Stimulated activated naive CD8-positive, alpha-beta T cell treated with anti-CD3 and anti-CD28 coated beads, Interleukin-15, amount 100 ng/mL, for 72 hours (primary cell): ENCODE measurements at places on chromosomes 1 and 21.

- DNase-seq, result no peak
These were observed 43.0 kb downstream of the ACOT7 start for GRCh38 chr1:6350416-6351088.

- DNase-seq, result no peak
These were observed 225.4 kb downstream of the CAMTA1 start for GRCh38 chr1:7010534-7011200.

DNA sequence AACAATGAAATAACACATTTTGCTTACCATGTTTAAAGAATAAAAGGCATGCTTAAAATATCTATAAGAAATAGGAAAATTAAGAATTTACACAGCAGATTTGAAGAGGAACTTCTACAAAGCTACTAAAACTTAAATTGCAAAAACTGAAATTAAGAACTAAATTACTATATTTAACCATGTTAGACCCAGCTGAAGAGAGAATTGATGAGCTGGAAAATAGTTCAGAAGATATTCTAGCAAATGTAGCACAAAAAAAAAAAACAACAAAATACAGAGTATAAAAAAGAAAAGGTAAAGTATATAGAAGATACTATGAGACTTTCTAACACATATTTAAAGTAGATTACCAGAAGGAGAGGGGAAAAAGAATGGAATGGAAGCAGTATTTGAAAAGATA lies 82.8 kb upstream of the ST6GALNAC5 start:
- no peak for DNase-seq

DNA sequence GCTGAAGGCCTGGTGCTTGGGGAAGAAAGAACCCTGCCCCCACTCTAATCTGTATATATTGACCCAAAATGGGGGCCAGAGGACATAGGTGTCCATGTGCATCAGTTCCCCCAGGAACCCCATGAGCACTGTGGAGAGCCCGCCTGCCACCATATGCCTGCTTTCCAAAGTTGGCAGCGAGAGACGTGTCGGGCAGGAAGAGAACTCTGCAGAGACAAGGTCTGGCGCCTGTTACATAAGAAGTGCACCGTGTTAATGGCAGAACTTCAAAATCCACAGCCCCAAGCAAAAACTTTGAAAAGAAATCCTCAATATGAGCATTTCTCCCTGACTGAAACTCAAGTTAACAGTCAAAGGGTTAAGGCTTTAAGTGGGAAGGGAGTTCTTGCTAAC lies 8.0 kb downstream of the CTNNBIP1 start:
- DNase-seq, result no peak

GRCh38 chr1:43383449-43383848 lies 6.2 kb downstream of the MED8 start:
- DNase-seq, result no peak

GRCh38 chr1:53562981-53563379 lies 103.8 kb downstream of the DMRTB1 start:
- DNase-seq, result no peak

DNA sequence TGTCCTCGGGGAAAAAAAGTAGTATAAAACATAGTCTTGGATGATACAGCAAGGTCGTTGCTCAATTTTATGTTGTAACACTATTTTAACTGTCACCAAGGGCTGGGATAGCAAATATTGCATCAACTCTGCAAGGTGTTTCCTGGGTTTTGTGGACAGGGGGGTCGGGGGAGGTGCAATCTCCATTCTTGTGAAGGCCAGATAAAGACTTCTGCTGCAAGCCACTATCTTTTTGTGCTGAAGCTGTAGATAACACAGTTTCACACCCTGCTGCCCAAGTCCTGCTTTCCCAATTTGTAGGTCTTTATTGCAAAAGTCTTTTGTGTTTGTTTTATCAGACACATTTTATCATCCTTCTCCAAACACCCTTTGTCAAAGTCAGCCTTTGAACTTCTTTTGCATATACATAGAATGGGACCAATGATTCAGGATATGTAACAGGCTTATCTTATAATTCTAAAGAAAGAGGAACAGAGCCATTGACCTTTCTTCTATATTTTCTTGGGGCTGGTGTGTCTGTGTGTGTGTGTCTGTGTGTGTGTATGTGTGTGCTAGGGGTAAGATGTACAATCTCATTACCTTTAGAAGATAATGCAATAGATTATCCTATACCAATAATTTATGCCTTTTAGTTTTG lies 140.6 kb downstream of the RUNX1 start:
- no peak for DNase-seq

DNA sequence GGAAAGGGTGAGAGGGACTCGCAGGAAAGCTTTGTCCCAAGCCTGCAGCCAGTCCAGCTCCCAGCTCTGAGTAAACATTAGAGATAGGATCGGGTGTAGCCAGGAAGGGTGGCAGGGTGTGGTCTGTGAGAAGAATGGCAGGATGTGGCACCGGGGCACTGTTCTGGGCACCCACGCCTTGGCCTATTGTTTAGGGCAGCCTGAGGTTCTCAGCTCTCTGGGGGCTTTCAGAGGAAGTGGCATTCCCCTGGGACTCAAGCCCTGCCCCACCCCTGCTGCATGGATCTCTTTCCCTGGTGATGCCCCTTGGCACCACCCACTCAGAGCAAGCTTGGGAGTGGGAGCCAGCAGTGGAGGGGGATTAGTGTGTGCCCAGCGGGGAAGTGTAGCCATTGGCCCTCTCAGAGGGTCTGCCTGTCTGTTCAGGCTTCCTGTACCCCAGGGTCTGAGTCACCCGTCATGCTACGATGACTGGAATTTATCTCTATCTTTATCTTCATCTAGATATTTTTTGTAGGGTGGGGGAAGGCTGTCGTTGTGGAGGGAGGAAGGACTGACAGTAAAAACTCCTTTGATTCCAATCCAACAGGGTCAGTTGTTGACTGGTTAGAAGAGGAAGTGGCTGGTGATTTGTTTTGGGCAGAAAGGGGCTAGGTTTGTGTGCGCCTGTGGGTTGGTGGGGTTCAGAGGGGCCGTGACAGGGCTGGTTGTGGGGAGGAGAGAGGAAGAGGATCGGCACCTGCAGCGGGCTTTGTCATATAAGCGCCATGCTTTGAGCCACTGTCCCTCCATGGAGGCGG lies 31.6 kb downstream of the SOX13 start:
- peak; percentile 26 for DNase-seq

GRCh38 chr1:84972377-84972987 lies 24.4 kb downstream of the MCOLN2 start:
- no peak for DNase-seq

DNA sequence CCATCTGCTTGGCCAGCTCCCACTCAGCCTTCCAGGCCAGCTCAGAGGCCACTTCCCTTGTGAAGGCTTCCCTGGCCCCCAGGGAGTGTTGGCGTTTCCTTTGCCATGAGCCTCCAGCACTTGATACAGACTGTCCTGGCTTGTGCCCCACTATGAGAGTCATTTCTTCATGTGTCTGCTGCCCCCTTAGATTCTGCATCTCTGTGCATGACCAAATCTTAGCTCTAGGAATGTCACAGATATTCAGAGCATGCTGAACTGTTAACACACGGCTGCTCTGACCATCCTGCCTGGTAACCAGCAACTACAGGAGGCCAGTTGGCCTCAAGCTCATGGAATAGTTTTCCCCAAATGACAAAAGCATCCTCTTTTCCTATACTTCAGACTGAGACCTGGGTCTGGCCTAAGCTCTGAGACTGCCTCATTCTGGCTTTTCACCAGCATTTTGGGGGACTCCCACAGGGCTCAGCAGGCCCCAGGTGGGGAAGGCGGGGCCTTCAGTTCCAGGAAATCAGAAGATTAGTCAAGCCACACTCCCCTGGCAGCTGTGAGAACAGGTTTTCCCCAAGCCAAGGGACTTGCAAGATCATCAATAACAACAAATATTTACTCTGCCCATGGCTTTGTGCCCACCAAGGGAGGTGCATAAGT lies 182.6 kb upstream of the EDN2 start:
- DNase-seq, result peak; percentile 63

DNA sequence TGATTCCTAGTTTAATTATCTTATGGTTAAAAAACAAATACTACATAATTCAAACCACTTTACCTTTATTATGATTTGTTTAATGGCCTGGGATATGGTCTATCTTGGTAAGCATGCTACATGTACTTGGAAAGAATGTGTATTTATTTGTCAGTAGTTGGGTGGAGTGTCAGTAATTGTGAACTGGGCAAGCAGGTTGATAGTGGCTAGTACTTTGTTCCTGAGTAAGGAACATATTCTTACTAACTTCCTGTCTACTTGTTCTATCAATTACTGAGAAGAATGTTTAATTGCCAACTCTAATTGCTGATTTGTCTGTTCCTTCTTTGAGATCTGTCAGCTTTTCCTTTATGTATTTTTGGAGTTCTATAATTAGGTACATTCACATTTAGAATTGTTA lies 49.2 kb upstream of the ABCG1 start:
- DNase-seq, result no peak

DNA sequence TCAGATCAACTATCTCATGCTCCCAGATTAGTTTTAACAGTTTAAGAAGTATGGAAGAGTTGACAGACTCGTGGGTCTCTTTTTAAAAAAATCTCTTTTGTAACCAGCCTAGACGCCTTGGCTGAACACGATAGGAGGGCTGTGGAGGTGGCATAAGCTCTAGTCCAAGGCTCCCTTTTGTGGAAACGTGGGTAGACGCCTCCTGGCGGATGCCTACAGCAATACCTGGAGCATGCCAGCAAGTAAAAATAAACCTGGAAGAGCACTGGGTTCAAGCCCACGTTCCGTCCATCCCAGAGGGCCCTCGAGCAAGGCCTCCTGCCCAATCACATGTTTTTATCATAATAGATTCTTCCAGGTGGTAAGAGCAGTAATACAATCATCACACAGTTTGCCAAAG lies 87.9 kb downstream of the RGS7 start:
- DNase-seq, result no peak

- peak; percentile 20 for DNase-seq
These were observed 256.6 kb downstream of the ST6GALNAC3 start for GRCh38 chr1:76330991-76331603.

DNA sequence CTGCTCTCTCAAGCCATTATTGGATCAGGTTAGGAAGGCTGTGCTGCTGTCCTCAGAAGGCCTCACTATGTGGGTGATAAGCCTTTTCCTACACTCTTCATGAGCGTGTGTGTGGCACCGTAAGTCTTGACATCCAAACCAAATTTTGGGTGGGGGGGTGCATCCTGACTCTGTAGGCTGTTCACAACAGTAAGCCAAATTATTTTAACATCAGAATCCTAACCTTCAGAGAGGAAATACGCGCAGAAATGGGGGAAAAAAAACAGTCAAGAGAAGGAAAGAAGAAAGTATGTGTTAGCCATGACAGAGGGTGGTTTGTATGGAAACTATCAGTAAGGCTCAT lies 21.0 kb downstream of the STPG1 start:
- DNase-seq, result no peak

DNA sequence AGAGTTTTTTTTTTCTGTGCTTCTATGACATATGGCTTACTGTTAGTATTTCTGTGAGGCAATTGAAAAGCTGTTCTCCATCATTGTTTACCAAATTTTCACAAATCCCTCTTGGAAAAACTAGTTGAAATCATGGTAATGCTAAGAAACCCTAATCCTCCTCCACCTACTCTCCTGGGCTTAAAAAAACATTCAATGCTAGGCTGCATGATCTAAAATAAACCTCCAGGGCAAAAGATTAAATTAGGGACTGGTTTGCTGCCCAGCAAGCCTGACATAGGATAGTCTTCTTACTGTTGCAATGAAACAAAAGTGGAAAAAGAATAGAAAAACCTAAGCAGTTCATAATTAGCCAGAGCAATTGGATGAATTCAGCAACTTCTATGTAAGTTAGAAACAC lies 16.1 kb downstream of the C1orf52 start:
- no peak for DNase-seq

- no peak for DNase-seq
These were observed 18.3 kb upstream of the EFHD2 start for GRCh38 chr1:15391366-15391765.

DNA sequence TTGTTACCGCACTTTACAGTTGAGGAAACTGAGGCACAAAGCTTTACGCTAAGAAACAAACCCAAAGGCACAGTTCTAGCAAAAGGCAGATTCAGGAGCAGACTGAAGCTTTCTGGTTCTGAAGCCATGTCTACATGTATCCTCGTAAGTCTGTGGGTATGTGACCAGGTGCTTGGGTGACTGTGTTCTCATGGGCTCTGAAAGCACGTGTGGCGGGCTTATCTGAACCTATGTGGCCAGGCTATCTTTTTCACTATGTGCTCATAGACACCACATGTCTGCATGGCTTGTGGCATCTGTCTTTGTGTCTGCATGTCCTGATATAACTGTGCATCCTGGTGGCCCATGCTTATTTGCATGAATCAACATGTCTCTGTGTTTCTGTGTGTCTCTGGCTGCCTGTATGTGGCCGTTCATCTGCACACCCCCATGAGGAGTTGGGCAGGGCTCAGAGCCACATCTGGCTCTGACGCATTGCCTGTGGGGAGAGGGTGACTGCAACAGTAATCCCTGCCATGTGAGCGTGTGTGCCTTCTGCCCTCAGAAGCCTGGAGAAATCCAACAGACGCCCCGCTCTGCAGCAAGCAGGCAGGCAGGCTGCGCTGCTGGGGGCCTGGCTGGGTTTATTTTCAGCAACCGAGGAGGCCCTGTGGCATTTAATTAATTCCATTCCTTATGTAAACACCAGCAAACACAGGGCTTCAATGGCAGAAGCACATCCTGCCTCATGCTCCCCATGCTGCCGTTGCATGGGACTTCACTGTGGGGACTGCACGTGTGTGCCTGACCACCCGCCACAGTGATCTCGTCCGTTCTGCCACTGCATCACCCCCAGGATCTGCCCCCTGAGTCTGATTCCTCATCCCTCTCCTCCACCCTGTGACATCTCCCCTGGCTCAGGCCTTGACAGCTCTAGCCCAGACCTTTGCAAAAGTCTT lies 115.4 kb downstream of the TRABD2B start:
- DNase-seq, result no peak

DNA sequence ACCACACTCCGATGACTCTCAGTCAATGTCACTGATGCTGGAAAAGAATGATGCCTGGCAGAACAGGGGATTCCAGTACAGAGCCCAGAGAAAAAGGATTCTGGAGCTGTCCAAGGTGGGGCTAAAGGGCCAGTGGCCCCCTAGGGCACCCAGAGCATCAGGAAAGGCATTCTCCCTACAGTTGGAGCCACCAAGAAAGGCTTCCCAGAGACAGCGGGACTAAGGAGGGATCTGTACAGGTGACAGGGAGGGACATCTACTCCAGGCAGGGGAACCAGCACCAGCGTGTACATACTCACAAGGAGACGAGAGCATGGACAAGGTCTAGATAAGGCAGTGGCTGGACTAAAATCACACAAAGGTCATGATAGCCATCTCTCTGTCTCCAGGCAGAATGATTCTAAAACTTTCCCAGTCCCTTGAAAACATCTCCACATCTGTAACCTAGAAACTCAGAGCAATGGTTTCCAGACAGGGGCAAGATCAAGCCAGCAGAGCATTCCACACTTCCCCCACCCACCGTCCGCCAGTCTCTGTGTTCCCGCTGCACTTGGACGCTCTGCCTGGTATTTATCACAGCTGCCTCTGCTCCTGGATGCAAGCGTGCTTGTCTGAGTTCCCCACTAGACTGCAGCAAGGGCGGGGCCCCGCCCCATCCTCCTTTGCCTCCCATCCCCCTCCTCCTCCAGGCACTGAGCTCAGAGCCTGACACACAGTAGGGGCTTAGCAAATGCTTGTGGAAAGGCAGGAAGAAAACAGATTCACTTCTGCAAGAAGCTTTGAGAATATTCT lies 111.6 kb upstream of the ZC3H12A start:
- no peak for DNase-seq

- DNase-seq, result no peak
These were observed 21.3 kb downstream of the KIAA0040 start for GRCh38 chr1:175171036-175171913.
